Foreskin keratinocyte (primary cell): ENCODE measurements at places on chromosomes 4 and X. TPM values are rescaled to one million over a fixed set of nuclear protein-coding genes. Genes with fewer than 3 reads are reported as not detected.

The SORCS2 gene
- total RNA-seq, result 0.03 and 0.04 TPM in 2 replicates

GRCh38 chrX:13144927-13145655 lies 100.7 kb upstream of the FAM9C start:
- DNase-seq, result no peak

GRCh38 chr4:112860830-112861690 lies 188.4 kb upstream of the ANK2 start:
- DNase-seq, result no peak

DNA sequence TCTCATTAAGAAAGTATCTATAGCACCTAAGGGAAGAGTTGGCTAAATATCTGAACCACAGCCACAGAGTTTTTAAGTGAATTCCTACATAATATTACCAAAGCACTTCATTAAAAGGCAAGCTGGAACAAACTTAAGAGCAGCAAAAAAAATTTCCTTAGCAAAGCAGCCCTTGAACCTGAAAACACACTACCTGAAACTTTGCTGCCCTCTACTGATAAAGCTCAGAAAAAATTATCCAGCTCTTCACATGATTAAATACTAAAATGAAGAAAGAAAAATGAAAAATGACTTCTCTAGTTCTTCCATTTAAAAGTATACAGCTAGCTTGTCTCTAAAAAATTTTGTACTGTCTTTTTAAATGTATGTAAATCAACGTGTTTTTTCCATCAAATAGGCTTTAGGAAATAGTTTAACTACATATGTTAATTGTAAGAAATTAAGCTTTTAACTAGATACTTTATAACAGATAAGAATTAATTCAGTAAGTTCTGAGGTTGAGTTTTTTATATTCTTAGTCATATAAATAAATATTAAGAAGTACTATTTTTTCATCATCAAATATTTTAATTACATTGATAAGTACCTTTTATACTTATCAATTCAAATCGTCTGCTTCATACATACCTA lies 156.1 kb downstream of the STPG2 start:
- DNase-seq, result peak; percentile 14

The ETDB gene
- total RNA-seq, result not detected in 2 replicates

DNA sequence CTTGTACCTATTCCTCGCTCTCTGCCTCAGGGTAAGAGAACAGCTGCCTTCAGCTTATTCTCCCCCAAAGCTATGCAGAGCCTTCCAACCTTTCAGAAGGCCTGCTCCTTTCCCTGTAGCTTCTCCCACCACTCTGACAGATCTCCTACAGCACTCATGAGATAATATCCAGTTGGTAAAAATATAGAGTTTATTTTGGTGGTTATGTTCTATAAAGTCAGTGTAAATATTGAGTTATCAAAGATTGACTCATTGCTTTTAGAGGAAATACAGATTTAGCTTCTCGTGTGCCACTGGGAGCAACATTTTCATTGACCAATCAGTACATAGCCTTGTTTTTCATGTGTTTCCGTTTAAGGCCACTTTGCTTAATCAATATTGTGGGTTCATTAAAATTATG lies 216.2 kb upstream of the TECRL start:
- DNase-seq, result no peak

GRCh38 chr4:140047786-140048185 lies 106.2 kb downstream of the MAML3 start:
- no peak for DNase-seq

DNA sequence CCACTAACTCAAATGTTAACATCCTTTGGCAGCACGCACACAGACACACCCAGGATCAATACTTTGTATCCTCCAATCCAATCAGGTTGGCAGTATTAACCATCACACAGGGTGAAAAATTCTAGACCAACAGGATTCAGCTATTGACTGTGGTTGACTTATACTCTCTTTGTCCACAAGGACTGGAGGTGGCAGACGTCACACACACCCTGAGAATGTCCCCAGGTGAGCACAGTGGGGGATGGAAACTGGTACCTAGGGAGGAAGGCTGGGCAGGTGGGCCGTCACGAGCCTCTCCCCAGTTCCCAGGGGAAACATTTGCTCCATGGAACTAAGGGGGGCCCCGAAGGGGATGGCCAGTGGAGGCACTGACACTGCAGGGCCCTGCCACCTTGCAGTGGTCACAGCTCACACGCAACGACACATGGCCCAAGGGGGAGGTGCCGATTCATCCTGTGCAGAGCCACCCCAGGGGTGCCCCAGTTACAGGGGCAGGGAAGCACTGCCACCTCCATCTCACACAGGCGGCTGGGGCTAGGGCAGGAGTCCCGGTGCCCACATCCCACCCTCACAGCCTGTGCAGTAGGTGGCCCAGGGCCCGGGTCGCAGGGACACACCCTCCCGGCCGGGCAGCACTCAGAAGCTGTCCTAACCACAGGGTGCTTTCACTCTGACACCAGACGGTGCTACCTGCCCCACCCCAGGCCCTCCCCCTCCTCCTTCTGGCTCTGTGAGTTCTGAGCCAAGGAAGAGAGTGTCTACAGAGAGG lies 17.4 kb downstream of the ZFYVE28 start:
- no peak for DNase-seq

DNA sequence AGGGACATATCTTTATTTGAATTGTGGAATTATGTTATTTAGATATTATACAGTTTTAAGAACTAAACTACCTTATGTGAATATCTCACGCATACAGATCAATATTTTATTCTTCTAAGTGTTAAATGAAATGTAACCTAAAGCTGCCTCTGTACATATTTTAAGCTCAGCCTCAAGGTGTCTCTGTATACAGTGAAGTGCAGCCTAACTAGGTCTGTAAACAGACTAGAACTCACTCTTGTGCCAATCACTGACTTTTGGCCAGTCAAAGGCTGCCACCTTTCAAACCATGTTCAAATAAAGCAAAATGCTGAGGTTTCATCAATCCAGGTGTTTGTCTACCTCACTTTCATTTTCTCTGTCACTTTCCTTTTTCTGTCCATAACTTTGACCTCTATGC lies 1074.5 kb upstream of the PRKX start:
- DNase-seq, result no peak

The EGF gene
- total RNA-seq, result 0.60 and 1.1 TPM in 2 replicates

The ERVMER34-1 gene
- 9.7 and 11.1 TPM in 2 replicates for total RNA-seq

The TMEM154 gene
- 102 and 118 TPM in 2 replicates for total RNA-seq

DNA sequence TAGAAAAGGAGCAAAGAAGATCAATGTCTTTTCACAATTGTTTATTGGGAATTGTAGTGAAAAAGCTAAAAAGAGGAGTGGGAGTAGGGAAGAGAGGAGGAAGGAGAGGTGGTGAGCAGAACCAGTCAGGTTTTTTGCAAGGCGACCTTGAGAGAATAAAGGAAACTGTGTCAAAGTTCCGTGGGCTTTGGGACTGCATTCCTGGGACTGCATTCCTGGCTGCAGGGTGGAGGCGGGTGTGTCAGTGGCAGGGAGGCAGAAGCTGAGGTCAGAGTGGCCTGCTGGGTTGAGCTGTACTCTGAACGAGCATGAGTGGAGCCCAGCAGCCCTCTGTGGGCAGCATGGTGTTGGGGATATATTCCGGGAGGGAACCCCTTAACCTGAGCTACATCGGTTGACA lies 66.8 kb upstream of the UCP1 start:
- DNase-seq, result no peak

The KIAA1210 gene
- not detected in 2 replicates for total RNA-seq

- DNase-seq, result no peak
Measured at GRCh38 chrX:40646489-40647306, 663 bp downstream of the CXorf38 start.

DNA sequence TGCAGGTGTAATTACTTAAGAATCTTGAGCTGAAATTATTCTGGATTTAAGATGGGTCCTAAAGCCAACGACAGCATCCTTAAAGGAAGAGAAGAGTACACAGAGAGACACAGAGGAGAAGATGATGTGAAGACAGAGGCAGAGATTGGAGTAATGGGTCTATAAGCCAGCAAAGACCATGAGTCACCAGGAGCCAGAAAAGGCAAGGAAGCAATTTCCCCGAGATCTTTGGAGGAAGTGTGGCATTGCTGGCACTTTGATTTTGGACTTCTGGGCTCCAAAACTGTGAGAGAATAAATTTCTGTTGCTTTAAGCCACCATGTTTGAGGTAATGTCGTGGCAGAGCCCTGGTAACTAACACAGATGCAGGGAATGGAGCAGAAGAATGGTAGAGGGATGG lies 32.4 kb upstream of the LGI2 start:
- DNase-seq, result no peak

- DNase-seq, result no peak
Measured at GRCh38 chr4:72970756-72971155, 98.8 kb downstream of the COX18 start.

DNA sequence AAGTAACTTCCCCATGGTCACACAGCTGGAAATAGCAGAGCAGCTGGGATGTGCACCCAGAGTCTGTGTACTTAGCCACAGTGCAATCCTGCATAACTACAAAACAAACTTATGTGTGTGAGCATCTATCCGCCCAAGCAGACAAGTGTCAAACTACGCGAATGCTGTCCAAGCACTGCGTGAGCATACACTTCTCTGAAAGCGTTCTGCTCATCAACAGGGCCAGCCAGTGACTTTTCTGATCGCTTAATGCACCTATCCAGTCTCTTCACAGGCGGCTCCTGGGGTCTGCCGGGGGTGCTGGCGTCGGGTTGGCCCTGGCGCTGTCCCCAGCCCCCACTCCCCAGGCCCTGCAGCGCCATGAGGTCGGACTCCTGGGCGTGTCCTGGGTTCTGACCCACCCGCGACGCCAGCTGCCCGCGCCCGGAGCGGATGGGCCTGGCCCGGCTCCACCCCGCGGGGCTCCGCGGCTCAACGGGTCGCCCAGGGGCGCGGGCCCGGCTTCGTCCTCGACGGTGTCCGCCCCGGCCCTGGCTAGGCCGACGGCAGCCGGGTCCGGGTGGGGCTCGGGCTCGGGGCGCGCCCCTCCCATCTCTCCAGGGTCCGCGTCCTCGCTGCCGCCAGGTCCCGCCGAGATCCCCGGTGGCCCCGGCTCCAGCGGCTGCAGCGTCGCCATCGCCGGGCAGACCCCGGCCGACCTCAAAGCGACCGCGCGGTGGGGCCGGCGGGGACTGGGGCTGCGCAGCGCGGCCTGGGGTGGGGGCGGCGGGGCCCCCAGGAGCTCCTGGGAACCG lies 1.3 kb upstream of the ZNF141 start:
- no peak for DNase-seq
